Activated effector memory CD4-positive, alpha-beta T cell treated with Interleukin-2 at 50 U/mL for 16 hours (primary cell): ENCODE measurements at places on chromosomes 5 and 9.

- DNase-seq, result no peak
Measured at GRCh38 chr9:16640649-16641048, 229.8 kb downstream of the BNC2 start.

DNA sequence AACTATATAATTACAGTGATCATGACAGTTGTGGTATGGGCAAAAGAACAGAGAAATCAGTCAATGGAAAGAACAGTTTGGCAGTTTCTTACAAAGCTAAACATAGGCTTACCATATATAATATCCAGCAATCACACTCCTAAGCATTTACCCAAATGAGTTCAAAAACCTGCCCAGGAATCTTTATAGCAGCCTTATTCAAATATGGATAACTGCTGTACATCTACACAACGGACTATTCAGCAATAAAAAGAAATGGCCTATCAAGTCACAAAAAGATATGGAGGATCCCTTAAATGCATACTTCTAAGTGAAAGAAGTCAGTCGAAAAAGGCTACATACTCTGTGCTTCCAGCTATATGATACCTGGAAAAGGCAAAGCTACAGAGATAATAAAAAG lies 36.6 kb downstream of the ERMP1 start:
- DNase-seq, result no peak

GRCh38 chr9:78592811-78593210 lies 295.9 kb downstream of the PSAT1 start:
- no peak for DNase-seq

DNA sequence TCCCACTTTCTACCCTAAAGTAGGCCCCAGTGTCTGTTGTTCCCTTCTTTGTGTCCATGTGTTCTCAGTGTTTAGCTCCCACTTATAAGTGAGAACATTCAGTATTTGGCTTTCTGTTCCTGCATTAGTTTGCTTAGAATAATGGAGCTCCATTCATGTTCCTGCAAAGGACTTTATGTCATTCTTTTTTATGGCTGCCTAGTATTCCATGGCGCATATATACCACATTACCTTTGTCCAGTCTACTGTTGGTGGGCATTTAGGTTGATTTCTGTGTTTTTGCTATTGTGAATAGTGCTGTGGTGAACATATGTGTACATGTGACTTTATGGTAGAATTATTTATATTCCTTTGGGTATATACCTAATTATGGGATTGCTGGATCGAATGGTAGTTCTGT lies 30.4 kb downstream of the DDX4 start:
- no peak for DNase-seq
